HCT116 (cell line): ENCODE measurements at places on chromosomes 6 and 20. TPM values are rescaled to one million over a fixed set of nuclear protein-coding genes. Genes with fewer than 3 reads are reported as not detected.

DNA sequence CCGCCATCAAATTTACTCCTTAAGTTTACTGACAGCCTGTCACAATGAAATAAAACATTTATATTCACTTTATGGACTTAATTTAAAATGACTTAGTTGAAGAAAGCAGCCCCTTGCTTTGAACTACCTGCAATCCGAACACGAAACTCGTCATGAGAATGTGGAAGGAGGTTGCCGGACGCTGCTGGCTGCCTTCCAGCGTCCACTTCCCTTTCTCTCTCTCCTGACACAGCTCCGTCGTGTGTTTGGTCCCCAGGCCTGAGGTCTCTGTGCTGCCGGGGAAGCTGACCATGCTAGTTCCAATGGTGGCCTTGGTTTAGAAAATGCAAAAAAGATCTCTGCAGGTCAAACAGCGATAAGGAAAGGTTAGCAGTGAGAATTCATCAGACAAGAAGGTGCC is 519.7 kb downstream of the CDH26 start:
- no peak for DNase-seq

DNA sequence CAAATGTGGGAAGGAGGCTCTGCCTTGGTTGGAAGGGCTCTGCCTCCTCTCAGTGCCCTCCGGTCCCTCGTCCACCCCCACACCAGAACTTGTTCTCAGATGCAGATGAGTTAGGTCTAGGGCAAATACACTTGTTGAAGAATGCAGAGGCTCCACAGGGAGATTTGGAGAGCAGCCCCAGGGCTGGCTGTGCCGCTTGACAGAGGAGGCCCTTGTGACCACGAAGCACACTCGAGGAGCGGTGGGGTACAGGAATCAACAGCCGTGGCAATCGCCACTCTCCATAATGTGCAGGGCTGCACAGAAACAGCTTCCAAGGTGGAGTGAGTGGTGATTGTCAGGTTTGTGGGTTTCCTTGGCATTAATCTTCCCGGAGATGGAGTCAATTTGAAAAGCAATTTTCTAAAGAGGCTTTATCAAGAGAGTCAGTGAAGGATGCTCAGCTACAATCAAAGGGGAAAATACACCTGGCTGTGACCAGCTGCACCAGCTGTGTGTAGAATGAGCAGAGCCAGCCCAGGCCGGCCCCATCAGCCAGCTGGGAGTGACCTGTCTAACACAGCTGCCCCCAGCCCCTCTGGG is 59.5 kb downstream of the BFSP1 start:
- DNase-seq: no peak

- no peak for DNase-seq
Observed at GRCh38 chr6:167127785-167128531, 5.1 kb downstream of the CCR6 start.

GRCh38 chr6:81987293-81987692 is 234.8 kb upstream of the TENT5A start:
- DNase-seq: no peak

DNA sequence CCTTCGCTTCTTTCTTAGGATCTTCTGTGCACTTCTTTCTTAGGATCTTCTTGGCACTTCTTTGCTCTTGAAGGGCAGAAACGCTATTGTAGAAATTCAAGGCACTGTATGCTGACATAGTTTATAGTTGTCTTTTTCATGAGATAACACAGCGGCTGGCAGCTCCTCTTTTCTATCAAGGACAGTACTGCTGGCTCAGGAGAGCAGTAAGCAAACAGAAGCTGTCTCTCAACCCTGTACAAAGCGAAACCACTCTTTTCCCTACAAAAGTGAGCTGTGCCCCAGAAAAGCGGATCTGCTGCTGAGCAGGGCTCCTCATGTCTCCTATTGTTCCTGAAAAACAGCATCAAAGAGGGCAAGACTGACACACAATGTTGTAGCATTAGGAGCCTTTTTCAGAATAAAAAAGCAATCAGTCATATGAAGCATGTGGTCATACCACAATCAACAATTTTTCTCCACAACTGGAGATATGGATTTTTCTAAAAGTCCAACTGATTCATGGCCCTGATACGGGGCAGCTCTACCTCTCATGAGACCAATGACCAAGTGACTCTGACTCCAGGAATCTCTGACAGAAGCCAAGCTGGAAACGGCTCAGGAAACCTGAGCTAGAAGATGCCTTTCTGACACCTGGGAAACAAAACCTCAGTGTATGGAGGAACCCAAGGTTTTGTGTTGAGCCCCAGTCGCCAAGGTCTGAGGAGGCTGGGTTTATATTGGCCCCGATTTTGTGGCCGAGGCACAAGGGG is 255.9 kb downstream of the ESR1 start:
- DNase-seq: no peak

DNA sequence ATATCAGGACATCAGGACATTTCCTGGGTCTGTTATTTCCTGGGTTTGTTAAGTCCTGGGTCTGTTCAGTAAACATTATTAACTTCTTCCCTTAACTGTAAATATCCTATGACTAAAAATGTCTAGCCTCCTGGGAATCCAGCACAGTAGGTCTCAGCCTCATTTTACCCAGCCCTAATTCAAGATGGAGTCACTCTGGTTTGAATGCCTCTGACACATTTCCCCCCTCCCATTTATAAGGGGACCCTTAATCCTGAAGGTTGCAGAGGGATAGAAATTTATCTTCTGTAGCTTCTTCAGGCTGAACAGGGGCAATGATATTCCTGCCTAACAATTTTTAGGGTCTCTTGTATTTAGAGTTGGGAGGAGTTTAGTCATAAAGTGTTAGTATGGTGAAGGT is 21.8 kb downstream of the RNF182 start:
- no peak for DNase-seq

Gene SNX21
- 11.9 TPM for total RNA-seq

Gene FHL5
- total RNA-seq: not detected
